ELR (cell line): ENCODE measurements at places on chromosomes 13 and 19.

GRCh38 chr13:30923418-30923817 is 9.0 kb upstream of the TEX26 start:
- DNase-seq = no peak

DNA sequence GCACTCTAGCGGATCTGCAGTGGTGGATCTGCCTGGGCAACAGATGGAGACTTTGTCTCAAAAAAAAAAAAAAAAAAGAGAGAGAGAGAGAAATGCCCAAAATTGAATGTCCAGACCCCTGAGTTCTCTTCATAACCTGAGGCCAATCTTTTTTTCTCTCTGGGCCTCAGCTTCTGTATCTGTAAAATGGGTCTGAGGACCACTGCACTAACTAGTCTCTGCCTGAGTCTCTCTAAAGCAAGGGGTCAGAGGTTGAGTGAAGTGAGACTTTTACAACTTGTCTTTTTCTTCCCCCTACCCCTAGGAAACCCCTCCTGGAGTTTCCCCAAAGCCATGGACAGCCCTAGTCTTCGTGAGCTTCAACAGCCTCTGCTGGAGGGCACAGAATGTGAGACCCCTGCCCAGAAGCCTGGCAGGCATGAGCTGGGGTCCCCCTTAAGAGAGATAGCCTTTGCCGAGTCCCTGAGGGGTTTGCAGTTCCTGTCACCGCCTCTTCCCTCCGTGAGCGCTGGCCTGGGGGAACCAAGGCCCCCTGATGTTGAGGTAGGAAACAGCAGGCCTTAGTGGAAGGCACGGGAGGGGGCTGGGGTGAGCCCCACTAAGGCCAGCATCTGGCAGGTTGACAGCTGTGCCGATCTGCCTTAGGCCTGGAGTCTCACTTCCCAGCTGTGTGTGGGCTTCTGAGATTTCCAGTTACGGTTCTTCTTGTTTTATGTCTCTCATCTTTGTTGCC is 1.8 kb downstream of the TMEM91 start:
- DNase-seq = peak; percentile 17

DNA sequence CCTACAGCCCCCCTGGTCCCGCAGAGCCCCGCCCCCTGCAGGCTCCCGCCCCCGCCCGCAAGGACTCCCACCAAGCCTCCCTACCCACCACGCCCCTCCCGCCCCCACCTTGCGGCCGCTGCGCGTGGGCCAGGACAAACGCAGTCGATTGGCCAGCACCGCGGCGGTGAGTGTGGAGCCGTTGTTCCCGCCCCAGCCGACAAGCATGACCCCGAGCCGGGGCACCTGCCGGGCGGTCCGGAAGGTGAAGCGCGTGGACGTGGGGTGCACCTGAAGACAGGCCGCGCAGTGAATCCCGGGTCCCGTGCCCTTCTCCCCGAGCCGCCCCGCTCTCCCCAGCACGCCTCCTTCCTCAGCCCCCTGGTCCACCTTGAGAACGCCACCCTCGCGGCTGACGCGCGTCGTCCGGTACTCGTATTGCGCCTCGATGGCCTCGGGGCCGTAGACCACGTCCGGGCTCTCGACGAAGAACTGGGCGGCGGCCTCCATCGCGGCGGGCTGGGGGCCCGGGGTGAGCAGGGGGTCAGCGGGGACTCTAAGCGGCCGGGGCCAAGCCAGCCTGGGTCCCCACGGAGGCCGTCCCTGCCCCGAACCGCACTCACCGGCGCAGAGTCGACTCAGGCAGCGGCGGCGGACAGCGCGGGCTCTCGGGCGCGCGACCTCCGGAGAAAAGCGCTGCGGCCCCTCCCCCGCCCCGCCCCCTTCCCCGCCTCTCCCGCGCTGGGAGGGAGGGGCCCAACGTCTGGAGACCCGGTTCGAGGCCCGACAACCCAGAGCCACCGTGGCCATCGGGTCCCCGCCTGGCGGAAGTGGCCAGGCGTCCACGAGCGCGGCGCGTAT is at the start of gene ISYNA1:
ISYNA1 (minus strand) TSS at position 643 of the 840 bp plus-strand sequence; CDS start at position 489, 154 bp downstream.
- peak; percentile 55 for DNase-seq

GRCh38 chr19:48258350-48258749 is 2.6 kb upstream of the CARD8 start:
- DNase-seq = peak; percentile 89

GRCh38 chr13:33183431-33184111 is 102.0 kb downstream of the STARD13 start:
- peak; percentile 57 for DNase-seq

- DNase-seq = no peak
Measured at GRCh38 chr19:19280561-19280960, 7.5 kb upstream of the TM6SF2 start.

DNA sequence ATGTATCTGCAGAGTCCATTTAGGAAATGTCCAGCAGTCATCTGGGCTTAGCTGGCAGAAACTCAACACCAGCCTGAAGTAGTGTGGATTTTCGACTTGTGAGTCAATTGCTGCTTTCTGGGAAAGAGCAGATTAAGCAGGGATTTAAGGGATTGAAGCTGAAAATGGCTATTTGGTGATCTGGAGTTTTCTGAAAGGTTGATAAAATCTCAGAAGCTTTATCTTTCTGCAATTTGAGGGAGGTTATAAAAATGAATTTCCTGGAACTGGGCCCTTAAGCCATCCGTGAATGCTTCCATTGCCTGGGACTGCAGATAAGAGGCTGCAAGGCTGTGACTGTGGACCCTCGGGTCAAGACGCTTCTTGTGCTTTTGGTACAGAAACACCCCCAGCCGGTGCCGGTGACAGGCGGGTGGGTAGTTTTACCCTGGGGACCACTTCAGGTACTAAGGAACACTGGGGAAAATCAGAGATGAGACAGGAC is 61.5 kb downstream of the COL4A1 start:
- peak; percentile 33 for DNase-seq

DNA sequence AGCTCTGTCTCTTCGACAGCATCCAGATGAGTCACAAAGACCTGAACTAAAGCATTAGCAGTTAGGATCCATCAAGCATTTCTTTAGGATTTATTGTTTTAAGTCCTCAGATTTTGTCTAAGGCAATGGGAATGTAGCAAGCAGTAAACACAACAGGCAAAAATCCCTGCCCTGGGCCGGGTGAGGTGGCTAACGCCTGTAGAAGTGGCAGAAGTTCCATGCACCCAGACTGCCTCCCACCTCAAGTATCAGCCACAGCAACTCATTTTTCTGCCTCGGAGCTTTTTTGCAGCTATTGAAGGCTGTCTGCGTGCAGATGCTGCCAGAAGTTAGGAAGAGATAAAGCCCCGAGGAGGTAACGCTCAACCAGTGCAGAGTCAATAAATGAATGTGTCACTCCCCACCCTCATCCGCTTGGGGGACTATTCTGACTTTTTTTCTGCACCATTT is 47.1 kb upstream of the MRI1 start:
- DNase-seq = peak; percentile 64

GRCh38 chr19:4472174-4472974 is at the start of gene HDGFL2:
HDGFL2 (plus strand) TSS chr19:4472297; CDS start chr19:4472351, 54 bp downstream.
- no peak for DNase-seq

- peak; percentile 65 for DNase-seq
Measured at GRCh38 chr13:32984857-32985626, 31.2 kb upstream of the KL start.

DNA sequence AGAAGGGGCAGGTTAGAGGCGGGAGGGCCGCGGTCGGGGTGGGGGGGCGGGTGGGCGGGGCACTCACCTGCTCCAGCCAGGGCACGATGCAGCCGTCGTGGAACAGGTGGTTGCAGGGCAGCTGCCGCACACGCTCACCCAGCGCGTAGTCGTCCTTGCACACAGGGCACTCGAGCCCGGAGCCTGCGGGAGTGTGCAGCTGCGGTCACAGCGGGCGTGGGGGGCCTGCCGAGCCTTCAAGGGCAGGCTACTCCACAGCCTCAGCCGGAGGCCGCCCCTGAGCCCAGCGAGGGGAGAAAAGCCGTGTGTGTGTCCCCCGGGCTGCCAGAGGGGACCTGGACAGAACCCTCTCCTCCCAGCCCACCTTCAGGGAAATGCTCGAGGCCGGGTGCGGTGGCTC is 8.6 kb downstream of the FGF22 start:
- DNase-seq = no peak

GRCh38 chr13:100230769-100231149 is 141.9 kb downstream of the PCCA start:
- no peak for DNase-seq

- DNase-seq = no peak
Measured at GRCh38 chr19:7815325-7815724, 14.7 kb upstream of the EVI5L start.

DNA sequence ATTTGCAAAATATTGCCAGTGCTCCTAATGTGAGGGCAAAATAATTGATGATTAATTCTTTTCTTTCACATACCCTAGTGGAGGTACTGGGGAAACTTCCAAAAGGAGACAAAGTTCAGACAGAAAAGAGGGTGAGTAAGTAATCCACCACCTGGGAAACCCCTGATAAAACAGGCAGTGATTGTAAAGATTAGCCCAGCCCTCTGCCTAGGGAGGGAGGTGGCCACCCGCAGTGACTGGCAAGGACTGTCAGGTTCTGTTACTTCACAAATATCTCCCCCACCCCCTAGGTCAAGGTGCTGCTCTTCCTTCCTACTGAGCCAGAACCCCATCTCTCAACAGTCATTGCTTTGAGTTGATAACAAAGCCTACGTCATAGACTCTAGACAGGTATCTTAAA is 239.7 kb downstream of the DNAJC15 start:
- no peak for DNase-seq

DNA sequence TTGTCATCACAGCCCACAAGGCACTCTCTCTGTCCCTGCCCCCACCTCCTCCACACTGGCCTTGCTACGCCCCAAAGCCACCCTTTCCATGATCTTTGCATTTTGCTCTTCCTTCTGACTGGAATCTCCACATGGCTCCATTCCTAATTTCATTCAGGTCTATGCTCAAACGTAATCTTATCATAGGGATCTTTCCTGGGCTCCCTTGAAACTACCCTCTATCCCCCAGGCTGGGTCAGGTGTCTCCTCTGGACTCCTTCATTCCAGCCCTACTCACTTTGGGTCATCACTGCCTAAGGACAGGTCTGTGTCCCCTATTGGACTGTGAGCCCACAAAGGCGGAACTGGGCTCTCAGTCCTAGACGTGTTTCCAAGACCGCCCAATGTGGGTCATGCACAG is 3.1 kb downstream of the GEMIN7 start:
- no peak for DNase-seq
